ENCODE measurements at places on chromosomes 2 and 18.

- DNase-seq, result no peak
Observed at GRCh38 chr2:211216221-211216620, 659.8 kb downstream of the CPS1 start.

- DNase-seq, result no peak
Observed at GRCh38 chr18:55420665-55421307, 167.2 kb downstream of the TCF4 start.

- DNase-seq, result no peak
Observed at GRCh38 chr2:85994421-85994777, 105.6 kb upstream of the ST3GAL5 start.

- no peak for DNase-seq
Observed at GRCh38 chr18:39198376-39198775, 1632.8 kb upstream of the CELF4 start.

GRCh38 chr2:217740756-217741155, 262.0 kb downstream of the TNS1 start:
- no peak for DNase-seq

- DNase-seq, result no peak
Observed at GRCh38 chr2:212904646-212905045, 246.8 kb downstream of the IKZF2 start.

DNA sequence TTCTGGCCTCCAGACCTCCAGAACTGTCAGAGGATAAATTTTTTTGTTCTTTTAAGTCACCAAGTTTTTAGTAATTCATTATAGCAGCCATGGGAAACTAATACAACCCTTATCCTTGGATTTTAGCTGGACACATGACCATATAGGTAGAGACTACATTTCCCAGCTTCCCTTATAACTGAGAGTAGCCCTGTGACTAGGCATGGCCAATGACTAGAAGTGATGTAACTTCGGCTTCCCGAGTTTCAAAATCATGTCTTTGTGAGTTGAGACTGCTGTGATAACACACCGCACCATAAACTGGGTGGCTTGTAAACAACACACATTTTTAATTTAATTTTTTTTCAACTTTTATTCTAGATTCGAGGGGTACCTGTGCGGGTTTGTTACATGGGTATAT, 134.0 kb upstream of the SERTAD2 start:
- no peak for DNase-seq

- DNase-seq, result no peak
Observed at GRCh38 chr2:232318169-232318855, 60.2 kb upstream of the ALPP start.

- DNase-seq, result no peak
Observed at GRCh38 chr18:44848644-44849335, 168.1 kb downstream of the SETBP1 start.

- no peak for DNase-seq
Observed at GRCh38 chr2:64250751-64251423, 106.7 kb upstream of the PELI1 start.

- DNase-seq, result no peak
Observed at GRCh38 chr2:7899923-7900322, 781.9 kb upstream of the ID2 start.

DNA sequence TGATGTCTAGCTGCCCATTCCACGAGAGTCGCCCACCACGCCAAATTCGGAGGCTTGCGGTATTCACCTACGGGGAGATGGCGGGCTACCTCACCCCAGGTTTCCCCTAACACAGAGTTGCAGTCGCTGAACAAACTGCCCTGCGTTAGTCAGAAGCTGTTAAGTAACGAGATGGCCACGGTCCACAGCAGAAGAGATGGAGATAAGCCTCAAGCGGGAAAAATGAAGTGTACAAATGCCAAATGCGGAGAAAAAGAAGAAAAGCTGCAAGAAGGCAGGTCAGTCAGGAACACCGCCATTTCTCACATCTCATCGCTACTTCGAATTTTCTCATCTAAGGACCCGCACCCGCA, 425 bp downstream of the ASB3 start:
- DNase-seq, result no peak

DNA sequence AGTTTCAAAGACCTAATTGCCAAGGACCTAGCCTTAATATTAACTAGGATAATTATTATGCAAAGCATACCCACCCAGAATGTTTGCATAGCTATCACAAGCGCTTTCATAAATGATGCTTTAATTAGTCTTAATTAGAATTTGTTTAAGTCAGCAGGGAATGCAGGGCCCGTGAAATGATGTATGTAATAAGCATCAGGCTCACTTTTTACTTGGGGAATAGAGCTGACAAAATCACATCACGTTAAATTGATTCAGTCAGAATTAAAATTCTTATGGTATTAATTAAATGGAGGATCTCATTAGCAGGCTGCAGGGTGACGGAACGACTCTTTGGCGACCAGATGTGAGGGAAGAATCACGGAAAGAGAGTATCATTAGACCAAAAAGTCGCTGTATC, 264.5 kb downstream of the GPD2 start:
- DNase-seq, result no peak

- DNase-seq, result no peak
Observed at GRCh38 chr2:119289093-119289492, 65.5 kb downstream of the STEAP3 start.

- DNase-seq, result no peak
Observed at GRCh38 chr2:21229302-21229701, 105.5 kb downstream of the TDRD15 start.

GRCh38 chr2:100632037-100632436, 69.2 kb downstream of the PDCL3 start:
- DNase-seq, result no peak

DNA sequence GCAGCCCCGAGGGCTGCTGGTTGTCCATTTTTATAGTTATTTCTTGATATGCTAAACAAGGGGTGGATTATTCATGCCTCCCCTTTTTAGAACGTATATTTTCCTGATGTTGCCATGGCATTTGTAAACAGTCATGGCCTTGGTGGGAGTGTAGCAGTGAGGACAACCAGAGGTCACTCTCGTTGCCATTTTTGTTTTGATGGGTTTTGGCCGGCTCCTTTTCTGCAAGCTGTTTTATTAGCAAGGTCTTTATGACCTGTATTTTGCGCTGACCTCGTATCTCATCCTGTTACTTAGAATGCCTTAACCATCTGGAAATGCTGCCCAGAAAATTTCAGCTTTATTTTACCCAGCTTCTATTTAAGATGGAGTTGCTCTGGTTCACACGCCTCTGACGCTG, 825.8 kb upstream of the CDH2 start:
- no peak for DNase-seq

- no peak for DNase-seq
Observed at GRCh38 chr2:227717687-227718567, at the start of gene SLC19A3. SLC19A3 (minus strand) TSS chr2:227718028; CDS start chr2:227702318, 15,710 bp downstream.

DNA sequence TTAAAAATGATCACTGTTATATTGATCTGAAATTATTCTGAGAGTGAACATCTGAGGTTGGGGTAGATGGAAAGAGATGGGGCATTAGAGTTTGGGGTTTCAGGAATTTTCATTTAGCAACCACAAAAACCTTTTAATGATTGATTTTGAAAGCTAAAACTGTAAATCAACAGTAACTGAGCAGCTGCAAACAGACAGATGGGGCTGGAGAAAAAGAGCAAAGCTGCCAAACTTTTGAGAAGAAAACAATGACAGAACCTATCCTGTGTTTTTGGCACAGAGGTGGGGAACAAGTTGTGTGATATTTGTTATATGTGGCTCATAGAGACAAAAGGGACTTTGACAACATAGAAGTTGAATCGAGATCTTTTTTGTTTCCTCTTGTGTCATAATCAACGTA, 415.8 kb upstream of the DSEL start:
- DNase-seq, result no peak

GRCh38 chr2:145543155-145543554, 1023.2 kb upstream of the ZEB2 start:
- DNase-seq, result no peak

GRCh38 chr18:3675446-3675845, 225.5 kb downstream of the TGIF1 start:
- DNase-seq, result no peak

DNA sequence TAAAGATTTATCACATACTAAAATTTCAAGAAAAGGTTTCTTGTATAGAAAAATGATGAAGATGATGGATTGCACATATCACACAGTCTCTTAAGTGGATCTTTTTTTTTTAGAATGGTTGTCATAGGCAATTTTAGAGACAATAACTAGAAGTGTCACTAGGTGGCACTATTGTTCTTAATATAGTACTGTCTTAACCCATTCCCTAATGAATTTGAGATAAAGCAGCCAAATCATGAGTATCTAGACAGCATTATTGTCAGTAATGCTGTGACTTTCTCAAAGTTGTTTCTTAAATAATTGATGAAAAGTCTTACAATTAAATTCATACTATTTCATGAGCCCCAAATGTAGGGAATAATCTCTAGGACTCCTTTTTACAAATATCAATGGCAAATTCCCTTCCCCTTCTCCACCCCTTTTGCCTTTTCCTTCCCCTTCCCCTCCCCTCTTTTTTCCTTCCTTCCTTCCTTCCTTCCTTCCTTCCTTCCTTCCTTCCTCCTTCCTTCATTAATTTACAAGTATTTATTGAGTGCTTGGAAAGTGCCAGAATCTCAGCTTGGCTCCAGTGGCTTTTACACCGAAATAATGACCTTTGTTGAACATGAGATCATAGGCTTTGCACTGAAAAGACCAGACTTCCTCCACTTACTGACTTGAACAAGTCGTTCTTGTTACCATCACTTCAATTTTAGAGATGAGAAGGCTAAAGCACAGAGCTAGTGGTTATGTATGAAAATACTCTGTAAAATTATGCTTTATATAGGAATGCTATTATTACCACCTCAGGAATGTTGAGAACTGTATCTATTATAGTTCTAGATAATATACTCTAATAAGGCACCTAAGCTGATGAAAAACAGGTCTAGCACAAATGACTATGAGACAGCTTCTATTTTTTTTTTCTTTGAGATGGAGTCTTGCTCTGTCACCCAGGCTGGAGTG, 19.8 kb downstream of the MYL12B start:
- DNase-seq, result no peak

- DNase-seq, result no peak
Observed at GRCh38 chr2:9712263-9712662, 81.5 kb upstream of the YWHAQ start.

DNA sequence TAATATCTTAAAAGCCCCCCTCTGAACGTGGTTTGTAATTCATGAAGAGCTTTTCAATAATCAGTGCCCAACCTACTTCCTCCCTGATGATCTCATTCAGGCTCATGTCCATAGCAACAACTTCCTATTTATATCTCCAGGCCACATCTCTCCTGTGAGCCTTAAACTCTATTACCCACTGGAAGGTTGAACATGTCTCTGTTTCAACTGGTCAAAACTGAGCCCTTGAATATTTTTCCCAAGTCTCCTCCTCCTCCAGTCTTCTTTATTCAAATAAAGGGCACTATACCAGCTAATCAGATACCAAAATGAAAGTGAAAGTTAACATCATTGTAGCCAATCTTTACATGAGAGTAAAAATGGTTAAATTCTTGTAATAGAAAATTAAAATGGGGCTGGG, 63.7 kb upstream of the ITGA4 start:
- peak; percentile 24 for DNase-seq

DNA sequence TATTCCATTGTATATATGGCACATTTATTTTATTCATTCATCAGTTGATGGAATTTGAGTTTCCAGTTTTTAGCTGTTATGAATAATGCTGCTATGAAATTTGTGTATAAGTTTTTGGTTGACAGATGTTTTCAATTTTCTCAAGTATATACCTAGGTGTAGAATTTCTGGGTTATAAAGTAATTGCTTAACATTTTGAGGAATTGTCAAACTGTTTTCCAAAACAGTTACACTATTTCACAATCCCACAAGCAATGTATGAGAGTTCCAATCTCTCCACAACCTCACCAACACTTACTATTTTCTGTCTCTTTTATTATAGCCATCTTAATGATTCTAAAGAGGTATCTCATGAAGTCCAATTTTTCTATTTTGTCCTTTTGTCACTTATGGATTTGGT, 12.5 kb upstream of the WDSUB1 start:
- DNase-seq, result no peak

GRCh38 chr18:57846258-57846657, 43.1 kb upstream of the ATP8B1 start:
- DNase-seq, result no peak

GRCh38 chr2:151638191-151638933, 95.9 kb downstream of the NEB start:
- no peak for DNase-seq

DNA sequence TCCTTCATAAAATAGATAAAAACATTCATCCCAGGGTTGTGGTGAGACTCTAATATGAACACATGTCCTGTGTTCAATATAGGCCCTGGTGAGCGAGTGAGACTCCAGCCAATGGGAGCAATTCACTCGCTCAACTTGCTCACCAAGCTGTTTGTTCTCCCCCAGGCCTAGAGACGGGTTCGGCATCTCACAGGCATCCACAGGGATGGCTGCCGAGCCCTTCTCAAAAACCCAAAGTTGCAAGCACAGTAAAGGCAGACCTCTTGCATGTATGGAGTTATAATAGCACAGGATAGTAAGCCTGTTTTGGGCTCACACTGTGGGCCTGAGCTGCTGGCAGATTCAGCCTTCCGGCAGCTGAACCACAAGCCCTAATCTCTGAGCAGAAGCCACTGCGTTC, 15.7 kb downstream of the PARD6G start:
- DNase-seq, result no peak

DNA sequence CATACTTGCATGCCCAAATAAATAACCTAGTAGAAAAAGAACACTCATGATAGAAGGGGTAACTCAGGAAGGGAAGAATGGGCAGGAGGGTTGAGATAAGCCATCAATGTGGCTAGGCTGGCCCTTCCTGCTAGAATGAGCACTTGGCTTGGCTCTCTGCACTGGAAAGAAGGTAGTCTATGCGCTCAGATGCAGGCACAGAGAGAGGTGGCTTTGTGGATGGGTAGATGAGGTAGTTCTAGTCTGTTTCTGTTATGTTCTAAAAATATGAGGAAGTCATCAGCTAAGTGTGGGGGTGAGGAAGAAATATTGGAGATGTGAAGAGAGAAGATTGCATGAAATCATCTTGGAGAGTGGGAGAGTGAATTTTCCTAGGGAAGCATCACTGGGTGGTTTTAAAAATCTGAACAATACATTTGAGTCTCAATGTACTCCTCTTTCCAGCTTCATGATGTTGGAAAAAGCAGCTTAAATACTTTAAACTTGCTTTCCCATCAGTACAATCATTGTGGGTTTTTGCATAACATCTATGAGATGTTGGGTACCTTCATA, 357.1 kb downstream of the CNTNAP5 start:
- no peak for DNase-seq

DNA sequence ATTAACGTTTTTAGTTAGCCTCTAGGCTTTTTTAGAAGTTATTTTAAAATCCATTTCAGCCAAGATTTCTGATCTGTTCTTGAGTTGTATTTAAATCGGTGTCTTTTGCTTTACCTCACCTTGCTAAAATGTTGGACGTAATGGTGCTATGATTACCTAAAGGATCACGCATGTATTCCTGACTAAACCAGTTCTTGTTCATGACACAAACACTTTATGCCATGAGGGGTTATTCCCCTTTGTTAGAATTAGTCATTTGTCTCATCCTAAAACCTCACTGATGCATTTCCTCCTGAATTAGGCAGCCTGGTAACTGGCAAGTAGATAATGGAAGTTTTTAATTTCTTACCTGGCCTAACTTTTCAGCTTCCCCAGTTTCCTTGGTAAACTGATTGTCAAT, 185.4 kb upstream of the TANK start:
- DNase-seq, result no peak

Data from AG04449 (cell line).